ENCODE measurements at places on chromosomes 16 and 17.

DNA sequence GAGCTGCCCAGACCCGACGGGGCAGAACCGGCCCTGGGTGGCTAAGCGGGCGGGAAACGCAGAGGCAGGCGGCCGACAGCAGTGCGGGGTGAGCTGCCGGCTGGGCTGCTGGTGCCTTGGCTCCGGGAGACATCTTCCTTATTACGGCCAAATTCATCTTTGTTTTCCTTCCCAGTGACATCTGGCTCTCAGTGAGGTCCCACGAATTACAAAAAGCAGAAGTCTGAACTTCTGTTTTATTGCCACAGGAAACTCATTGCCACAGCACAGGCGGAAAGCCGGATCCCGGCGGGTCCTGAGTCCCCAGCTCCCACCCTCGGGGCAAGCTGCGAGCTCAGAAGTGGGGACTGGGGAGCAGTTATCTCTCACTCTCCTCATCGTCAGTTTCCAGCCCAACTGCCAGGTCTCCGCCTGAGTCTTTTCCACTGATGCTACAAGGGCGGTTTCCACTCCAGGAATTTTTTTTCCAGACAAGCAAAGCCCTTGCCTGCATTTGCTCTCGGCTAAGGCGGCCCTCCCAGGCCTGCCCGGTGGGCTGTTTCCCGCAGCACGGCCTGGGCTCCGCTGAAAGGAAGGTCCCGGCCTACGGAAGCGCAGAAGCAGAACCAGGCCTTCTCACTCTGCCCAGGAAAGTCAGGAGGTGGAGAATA, 40.3 kb downstream of the CBFA2T3 start:
- DNase-seq: peak; percentile 91

GRCh38 chr17:29007860-29008455, 2.1 kb upstream of the SEZ6 start:
- no peak for DNase-seq

DNA sequence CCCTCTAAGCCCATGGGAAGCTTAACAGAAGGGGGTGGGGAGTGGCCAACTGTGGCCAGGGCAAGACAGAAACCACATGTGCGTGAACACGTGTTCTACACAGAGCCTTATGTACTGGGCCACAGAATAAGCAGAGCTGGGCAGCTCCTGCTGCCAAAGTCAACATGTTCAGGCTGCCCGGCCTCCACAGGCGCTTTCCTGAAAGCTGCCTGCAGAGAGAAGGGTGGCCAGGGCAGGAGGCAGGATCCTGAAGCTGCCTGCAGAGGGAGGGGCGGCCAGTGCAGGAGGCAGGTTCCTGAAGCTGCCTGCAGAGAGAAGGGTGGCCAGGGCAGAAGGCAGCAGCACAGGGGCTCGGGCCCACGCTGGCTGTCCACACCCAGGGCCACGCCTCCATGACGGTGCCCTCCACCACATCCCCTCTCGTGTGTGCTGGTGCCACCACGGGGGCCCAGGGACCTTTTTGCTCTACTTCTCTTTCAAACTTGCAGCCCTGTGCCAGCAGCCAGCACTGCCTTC, 79.5 kb downstream of the ANKRD11 start:
- DNase-seq: no peak

DNA sequence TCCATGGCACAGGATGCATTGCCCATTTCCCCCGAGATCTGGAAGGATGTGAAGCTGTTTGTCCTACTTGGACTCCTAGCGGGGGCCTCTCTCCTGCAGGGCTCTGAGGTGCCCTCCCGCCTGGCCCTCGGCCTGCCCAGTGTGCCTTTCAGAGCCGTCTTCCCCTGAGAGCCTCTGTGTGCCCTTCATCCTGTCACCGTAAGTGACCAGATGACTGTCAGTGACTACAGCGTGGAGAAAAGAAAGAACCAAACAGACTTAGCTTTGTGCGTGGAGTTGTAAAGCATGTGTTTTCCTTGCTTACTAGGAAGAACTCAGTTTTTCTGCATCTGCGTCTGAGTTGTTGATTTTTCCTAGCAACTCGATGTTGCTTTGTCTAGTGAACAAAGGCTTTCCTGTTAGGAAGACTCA, 56.1 kb downstream of the BANP start:
- no peak for DNase-seq

GRCh38 chr17:81511804-81512561, 616 bp downstream of the ACTG1 start:
- no peak for DNase-seq

DNA sequence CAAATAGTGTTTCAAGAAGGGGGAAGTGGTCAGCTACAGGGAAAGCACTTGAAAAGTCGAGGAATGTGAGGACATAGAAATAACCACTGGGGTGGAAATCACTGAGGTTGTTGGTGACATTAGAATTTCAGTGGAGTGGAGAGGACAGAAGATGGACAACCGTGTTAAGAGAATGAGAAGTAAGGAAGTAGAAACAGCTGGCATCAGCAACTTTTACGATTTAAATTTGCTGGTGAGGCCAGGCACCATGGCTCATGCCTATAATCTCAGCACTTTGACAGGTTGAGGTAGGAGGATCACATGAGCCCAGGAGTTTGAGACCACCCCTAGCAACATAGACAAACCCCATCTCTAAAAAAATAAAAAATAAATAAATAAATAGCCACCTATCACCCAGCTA, 83.2 kb upstream of the PSMD7 start:
- DNase-seq: no peak

- no peak for DNase-seq
Measured at GRCh38 chr17:82186221-82186620, 26.4 kb downstream of the CCDC57 start.

DNA sequence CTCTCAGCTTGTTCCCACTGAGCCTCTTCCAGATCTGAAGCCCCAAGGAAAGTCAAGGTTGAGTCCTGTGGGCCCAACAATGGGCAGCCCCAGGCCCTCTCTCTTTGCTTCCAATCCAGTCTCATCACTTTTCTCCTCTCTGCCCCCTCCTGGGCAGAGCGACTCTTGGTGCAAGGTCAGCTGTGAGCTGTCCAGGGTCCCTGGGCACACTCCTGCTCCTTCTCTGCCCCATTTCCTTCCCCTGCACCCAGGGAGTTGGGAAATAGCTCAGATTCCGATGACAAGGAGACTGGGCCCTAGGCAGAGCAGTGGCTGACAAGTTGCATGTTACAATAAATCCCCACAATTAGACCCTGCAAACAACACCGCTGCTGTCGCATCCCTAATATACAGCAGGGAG, 16.1 kb upstream of the CRHR1 start:
- DNase-seq: no peak

DNA sequence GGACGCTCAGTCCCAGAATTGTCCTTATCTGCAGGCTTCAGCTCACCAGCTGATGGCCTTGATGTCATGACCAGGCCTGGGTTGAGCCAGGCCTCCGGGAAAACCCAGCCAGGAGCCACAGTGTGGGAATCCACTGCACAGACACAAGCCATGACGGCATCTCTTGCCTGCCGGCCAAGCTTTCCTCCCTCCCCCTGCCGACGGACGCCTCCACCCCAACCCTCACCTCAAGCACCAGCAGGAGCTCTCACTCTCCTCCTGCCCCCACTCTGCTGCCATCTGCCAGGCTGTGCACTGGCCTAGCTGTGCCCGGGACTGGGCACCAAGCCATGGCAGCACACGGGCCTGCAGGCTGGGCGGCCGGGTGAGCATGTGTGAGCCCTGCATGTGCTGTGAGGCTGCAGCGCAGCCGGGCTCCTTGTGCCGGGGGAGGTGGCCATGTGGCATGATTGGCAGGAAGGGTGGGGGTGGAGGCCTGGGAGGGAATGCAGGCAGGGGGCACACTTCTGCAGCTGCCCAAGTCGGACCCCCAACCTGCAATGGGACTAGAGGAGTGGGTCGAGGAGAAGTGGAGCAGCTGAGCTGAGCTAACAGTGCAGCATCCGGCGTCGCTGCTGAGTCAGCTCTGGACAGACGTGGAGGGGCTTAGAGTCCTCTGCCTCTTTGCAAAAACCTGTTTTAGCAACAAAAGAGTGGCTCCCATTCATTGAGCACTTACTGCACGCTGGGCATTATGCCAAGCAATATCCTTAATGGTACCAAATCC, 268.5 kb downstream of the CBLN1 start:
- DNase-seq: no peak

DNA sequence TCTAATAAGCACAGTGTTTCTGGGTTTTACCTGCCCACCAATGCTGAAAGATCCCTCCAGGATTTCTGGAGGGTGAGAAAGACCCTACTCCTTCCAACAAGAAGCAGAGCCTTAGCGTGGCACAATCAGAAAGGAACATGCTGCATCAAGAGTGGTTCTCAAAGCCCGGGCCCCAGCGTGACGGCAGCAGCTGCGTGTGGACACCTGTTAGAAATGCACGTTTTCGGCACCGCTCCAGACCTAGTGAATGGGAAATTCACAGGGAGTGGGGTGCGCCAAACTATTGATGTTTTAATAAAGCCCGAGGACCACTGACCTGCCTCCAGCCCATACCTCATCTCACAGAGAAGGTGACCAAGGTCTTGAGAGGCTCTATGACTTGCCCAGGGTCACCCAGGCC, 55.8 kb downstream of the PECAM1 start:
- DNase-seq: no peak

GRCh38 chr17:15436473-15437302, 30.7 kb downstream of the CDRT4 start:
- DNase-seq: no peak

GRCh38 chr16:27922433-27922832, 141.1 kb downstream of the GSG1L start:
- no peak for DNase-seq

Data from muscle of arm (tissue), 14 donors.